Left colon (tissue), 2 donors: ENCODE measurements at places on chromosomes 3 and 15.

DNA sequence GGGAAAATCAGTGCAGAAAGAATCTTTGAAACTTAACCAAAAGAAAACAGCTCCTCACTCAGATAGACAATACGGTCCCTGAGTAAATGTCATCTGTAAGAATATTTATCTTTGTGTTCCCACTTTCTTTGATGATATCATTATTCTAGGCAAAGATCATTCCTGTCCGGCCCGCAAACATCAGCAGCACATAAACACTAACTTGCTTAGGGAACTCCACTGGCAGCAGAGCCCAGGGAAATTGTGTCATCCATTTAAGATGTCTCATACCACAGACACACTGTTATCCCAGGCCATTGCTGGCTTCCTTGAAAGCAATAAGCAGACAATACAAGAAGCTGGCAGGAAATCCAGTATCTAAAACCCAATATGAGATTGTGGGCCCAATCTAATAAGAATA, 20.1 kb upstream of the CD96 start:
- no peak for DNase-seq

DNA sequence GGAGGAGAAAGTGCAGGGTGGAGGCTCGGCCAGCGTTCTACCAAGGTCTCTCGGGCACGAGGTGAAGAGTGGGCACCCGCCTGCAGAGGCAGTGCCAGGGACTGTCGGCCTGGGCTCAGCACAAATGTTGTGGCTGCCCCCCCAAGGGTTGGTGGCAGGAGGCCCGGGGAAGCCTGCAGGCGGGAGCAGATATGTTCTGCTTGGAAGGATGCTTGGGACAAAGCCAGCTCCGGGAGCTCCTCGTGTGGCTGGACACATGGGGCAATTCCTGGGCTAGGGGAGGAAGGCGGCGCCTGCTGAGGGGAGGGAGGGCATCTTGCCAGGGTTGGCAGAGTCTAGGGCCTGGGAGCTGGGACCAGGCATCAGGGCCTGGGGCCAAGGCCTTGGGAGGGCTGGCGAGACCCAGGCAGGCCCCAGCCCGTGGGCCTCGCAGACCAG, 30.4 kb upstream of the FBLN2 start:
- no peak for DNase-seq

- DNase-seq = no peak
These were observed 132.3 kb downstream of the KCNAB1 start for GRCh38 chr3:156252656-156253055.

GRCh38 chr3:111476701-111477100, 65.3 kb upstream of the CD96 start:
- DNase-seq = no peak

DNA sequence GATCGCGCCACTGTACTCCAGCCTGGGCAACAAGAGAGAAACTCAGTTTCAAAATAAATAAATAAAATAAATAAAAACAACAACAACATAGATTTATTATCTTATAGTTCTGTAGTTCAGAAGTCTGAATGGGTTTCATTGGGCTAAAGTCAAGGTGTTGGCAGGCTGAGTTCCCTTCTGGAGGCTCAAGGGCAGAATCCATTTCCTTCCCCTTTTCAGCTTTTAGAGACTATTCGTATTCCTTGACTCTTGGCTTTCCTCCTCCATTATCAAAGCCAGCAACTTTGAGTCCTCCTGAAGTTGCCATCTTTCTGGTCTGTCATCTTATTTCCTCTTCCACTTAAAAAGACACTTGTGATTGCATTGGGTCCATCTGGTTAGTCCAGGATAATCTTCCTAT, 12.1 kb downstream of the BLM start:
- DNase-seq = no peak

GRCh38 chr3:51275111-51275805, 109.8 kb upstream of the MANF start:
- no peak for DNase-seq

- DNase-seq = no peak
These were observed 43.4 kb downstream of the TFDP2 start for GRCh38 chr3:142105991-142106390.

DNA sequence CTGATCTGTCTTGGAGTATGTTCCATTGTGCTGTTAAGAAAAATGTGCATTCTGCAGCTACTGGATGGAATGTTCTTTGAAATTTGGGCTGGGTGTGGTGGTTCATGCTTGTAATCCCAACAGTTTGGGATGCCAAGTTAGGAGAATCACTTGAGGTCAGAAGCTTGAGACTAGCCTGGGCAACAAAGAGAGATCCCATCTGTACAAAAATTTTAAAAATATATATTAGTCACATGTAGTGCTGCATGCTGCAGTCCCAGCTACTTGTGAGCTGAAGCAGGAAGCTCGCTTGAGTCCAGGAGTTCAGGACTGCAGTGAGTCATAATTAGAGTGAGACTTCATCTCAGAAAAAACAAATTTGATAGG, 62.8 kb upstream of the PLSCR4 start:
- no peak for DNase-seq
